ENCODE measurements at places on chromosomes 16 and 17.

DNA sequence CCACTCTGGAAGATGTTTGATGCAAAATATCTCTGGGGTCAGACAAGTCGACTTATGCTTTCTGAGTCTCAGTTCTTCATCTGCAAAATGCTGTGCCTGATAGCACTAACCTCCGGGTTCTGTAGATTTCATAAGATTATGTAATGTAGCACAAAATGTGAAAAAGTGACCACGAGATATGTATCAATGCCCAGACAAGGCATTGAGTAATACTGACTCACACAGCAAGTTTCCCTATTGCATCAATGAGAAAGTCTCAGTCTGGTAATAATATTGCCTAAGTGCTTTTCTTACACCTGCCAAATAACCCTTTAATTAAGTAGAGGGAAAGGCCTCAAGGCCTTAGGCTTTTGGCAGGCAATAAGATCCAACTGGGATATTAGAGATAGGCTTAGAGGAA lies 41.4 kb upstream of the MMP2 start:
- DNase-seq: no peak

DNA sequence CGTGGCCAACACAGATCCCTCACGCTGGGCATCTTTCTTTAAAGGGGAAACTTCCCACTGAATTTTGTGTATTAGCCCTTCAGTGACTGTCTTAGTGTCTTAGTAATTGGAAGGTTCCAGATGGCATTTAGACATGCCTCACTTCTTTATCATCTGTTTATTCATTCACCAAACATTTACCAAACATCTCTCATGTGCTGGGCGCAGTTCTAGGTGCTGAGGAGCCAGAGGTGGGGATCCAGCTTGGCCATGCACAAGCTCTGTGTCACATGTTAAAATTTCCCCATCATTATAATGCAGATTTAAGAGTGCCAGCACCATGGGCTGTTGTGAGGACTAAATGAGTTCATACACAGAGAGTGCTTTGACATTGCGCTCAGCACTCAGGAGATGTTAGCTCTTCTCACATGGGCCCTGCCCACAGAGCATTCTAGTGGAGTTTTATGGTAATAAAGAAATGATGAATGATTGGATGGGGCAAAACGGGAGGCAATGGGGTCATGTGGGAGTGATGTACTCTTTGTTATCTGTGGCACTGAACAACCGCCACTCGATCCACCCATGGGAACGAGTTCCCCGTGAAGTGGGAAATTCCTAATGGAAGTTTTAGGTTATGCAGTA lies 119.7 kb downstream of the SNX29 start:
- no peak for DNase-seq

- DNase-seq: peak; percentile 5
These were observed 9.9 kb upstream of the SMIM36 start for GRCh38 chr17:55521186-55521585.

DNA sequence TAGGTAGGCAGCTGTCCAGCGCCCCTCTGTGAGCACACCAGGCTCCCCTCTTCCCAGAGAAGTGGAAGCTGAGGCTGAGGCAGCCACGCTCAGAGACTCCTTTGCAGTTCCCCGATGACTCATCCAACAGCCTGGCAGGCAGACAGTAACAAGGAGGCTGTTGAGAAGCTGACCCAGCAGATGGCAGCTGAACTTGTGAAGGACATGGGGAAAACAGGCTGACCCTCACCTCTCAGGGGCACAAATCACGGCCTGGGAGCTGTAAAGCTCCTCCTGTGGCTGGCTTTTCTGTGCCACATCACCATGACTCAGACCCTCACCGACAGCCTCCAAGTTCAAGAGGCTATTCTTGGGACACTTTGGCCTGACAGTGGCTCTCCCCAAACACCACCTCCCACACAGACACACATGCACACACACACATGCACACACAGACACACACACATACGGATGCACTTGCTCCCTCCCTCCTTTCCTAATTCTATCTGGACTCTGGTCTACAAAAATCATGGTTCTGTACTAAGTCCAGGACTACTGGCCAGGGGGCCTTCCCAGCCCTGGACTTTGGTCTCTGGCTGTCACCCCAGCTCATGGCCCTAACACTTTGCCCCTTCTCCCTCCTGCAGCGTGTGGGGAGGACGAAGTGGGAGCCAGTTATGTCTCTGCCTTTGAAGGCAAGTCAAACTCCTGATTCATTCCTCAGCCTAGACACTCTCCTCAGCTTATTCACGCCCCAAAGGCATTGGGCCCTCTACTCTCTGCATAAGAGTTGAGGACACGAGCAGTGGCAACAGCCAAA lies 23.2 kb downstream of the MAP3K14 start:
- peak; percentile 65 for DNase-seq

DNA sequence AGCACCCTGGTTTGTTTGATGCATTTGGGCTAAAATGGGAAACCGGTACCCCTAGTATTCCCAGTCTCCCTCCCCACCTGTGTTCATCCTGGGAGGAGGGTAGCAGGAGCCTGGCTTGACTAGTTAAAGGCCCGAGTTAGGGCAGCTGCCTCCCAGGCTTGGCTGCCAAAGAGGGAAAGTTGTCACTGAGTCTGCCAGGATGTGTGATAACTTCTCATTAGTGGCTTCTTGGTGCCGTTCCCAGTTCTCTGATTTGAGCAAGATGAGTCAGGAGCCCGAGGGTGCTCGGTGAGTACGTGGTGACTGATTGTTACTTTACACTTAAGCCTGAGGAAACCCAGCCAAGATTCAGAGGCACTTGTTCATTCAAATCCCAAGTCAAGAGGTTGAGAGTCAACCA lies 2.5 kb downstream of the KRT32 start:
- no peak for DNase-seq

DNA sequence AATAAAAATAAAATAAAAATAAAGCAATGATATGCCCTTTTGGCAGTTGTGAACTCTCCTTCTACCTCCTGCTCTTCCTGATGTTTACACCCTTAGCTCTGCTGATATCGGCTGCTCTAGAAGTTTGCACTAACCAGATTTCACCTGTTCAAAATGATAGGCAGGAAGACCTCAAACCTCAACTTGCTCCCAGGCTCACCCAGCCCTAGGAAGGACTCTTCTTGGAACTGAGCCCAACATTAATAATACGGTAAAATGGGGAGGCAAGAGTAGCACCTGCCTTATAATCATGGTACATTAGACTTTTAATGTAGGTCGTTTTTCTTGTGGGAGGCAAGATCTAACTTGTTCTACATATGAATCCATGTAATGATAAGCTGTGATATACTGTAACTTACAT lies 61.2 kb upstream of the MED13 start:
- DNase-seq: no peak

- no peak for DNase-seq
These were observed 14.3 kb upstream of the GINS3 start for GRCh38 chr16:58377932-58378331.

- no peak for DNase-seq
These were observed 11.5 kb upstream of the TMEM106A start for GRCh38 chr17:43200127-43200526.

DNA sequence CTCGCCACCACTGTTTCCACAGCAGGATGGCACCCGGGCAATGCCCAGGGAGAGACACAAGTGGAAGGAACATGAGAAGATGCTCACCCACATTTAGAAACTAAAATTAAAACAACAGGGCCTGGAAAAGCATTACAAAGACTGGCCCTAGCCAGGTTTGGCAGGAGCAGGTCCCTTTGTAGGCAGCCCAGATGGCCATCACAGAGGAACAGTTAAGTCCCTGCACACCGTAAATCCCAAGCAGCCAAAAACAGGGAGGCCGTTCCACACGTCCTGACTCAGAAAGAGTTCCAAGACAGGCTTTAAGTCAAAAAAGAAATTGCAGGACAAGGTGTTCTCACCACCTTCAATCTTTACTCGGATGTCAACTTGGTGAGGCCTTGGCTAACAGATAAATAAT lies 127.1 kb downstream of the DYNLRB2 start:
- DNase-seq: no peak

DNA sequence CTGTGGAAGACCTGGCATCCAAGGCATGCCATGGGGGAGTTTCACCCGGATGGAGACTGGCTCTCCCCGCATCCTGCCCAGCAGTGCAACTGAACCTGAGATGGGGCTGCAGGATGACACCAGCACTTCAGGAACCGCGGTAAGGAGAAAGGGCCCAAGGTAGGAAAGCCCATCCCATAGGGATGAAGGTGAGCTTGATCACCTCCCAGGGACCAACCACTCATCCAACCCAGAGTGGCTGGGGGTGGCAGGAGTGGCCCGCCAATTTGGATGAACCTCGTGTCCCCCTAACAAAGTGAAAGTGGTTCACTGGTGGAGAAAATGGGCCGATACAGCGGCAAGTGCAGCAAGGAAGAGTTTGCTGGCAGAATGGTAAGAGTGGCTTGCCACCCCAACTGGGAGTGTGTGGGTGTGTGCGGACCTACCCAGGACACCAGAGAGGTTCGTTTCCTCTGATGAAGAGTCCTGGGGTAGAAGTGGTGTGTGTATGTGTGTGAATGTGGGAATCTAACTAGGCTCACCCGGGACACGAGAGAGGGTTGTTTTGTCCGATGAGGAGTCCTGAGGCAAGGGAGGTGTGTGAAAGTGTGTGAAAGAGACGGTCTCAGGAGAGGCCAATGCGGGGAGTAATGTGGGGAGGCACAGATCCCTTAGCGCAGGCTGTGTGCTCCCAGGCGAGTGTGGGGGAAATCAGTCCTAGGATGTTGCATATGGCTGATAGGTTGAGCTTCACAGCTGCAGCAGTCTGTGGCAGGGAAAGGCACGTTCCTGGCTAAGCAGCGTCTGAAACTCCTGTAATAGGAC lies 22.6 kb downstream of the ACSM1 start:
- no peak for DNase-seq

DNA sequence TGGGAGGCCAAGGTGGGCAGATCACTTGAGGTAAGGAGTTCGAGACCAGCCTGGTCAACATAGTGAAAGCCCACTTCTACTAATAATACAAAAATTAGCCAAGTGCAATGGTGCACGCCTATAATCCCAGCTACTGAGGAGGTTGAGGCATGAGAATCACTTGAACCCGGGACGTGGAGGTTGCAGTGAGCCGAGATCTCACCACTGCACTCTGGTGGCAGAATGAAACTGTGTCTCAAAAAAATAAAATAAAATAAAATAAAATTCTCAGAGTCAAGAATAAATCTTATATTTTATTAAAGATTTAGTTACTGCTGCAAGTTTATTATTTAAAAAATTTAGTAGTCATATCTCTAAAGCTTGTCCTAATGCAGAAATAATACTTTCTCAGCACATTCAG lies 29.7 kb downstream of the ARL4D start:
- DNase-seq: no peak

DNA sequence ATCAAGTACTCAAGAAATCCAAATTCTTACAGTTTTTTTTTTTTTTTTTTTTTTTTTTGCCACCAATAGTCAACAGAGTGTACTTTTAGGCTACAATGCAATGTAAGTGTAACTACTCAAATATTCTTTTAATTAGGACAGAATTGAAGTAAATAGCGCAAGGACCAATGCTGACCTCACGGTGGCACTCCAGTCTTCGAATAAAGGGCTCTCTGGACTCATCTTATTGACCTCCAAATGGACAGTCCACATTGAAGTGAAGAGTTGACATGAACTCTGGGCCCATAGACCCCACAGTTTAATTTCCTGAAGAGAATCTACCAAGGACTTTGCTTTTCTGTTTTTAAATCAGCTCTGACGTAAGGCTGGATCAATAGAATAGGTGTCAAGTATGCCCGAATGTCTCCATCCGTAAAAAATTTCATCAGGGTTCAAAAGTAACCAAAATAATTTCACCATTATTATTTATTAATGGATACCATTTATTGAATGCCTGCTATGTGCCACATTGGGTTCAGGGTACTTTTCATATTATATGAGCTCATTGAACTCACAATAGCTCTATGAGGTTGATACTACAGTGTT lies 7.3 kb upstream of the DDX52 start:
- DNase-seq: no peak

GRCh38 chr16:20899071-20899470 lies 1.1 kb downstream of the DCUN1D3 start:
- DNase-seq: no peak

DNA sequence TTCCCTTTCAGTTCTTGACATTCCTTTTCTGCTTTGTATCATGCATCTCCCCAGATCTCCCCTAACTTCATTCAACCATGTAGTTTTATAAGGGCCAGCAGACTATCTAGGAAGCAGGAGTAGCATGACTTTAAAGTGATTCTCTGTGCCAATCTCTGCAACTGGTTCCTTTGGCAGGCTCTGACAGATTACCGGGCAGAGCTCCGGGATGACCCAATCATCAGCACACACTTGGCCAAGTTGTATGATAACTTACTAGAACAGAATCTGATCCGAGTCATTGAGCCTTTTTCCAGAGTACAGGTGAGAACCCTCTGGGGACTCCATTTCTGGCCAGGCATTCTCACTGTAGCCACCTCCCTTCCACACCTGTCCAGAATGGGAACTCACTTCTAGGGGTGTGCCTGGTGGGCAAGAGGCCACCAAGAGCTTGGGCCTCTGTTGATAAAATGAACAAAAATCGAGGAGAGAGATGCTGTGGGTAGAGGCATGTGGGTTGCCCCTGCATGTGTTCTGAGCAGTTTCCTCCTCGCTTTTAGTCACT lies 7.6 kb upstream of the CDK5R1 start:
- no peak for DNase-seq

GRCh38 chr16:17565605-17566004 lies 94.8 kb upstream of the XYLT1 start:
- DNase-seq: no peak

GRCh38 chr17:42372142-42372541 lies 16.1 kb downstream of the STAT3 start:
- DNase-seq: no peak

DNA sequence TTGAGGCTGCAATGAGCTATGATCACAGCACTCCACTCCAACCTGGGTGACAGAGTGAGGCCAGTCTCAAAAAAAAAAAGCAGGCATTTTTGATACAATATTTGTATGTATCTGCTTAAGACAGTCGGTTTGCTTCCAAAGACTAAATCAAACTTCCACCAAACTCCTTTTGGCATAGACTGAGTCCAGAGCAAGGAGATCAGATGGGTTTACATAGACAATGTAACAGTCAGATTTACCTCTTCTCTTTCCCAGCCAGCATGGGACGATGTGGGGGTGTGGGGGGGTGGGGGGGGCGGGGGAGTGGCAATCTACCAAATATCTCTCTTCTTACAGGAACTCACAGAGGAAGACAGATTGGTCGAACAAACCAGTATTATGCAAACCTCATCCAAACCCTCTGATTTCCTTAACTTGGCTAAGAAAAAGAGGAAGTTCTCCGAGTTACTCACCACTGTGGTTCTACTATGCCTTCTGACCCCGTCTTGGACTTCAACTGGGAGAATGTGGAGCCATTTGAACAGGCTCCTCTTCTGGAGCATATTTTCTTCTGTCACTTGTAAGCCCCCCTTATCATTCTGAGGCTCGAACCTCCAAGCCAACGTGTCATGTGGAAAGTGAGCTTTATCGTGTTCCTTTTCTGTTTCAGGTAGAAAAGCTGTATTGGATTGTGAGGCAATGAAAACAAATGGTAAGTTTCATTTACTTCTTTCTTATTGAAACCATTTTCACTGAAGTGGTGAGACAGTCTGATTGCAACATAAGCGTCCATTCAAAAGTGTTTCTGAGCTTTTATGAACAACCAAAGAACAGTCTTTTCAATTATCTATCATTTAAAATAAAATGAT lies at the start of gene MILR1:
MILR1 (plus strand) TSS at position 451 of the 848 bp plus-strand sequence; CDS start at position 505, 54 bp downstream.
- no peak for DNase-seq

- DNase-seq: no peak
These were observed 14.6 kb downstream of the NUDT7 start for GRCh38 chr16:77736879-77737278.
